RWPE2 (cell line): ENCODE measurements at places on chromosomes 12 and 14.

DNA sequence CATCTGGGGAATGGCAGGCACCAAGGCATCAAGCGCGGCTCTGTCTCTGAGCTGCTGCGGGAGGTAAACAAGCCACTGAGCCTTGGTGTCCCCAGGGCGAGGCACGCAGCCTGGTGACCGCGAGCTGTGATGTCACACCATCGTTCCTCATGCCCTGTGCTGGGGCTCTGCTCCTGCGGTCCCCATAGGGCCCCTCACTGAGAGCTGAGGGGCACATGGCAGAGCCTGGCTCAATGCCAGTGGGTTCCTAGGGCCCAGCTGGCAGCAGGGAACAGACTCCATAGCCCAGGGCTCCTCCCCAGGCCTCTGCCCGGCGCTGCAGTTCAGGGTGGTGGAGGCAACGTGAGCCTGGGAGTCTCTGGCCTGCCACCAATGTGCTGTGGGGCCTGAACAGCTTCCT lies 22.6 kb downstream of the CHGA start:
- DNase-seq: no peak

DNA sequence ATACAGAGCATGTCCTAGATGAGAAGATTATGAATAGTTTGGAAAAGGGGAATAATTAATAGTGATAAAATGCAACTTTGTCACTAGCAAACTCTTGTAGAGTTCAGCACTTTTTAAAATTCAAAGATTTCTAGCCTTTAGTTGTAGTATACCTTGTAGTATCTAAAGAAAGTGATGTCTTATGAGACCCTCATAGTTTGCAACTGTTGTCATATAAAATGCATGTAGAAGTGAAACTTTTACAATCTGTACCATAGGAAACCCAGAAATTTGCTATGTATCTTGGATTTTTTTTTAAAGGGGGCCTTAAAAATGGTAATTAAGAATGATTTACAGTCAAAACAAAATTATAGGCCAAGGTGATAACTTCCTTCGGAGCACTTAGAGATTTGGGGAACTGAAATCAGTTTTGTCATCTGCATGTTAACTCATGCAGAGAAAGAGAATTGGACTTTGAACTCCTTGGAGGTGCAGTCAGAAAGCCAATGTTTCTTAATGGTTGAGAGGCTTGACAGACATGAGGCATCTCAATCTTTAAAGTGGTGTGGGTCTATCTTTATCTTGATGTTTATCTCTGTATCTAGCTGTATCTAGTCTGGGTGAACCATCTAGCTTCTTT lies 1.3 kb downstream of the LRRK2 start:
- DNase-seq: no peak

DNA sequence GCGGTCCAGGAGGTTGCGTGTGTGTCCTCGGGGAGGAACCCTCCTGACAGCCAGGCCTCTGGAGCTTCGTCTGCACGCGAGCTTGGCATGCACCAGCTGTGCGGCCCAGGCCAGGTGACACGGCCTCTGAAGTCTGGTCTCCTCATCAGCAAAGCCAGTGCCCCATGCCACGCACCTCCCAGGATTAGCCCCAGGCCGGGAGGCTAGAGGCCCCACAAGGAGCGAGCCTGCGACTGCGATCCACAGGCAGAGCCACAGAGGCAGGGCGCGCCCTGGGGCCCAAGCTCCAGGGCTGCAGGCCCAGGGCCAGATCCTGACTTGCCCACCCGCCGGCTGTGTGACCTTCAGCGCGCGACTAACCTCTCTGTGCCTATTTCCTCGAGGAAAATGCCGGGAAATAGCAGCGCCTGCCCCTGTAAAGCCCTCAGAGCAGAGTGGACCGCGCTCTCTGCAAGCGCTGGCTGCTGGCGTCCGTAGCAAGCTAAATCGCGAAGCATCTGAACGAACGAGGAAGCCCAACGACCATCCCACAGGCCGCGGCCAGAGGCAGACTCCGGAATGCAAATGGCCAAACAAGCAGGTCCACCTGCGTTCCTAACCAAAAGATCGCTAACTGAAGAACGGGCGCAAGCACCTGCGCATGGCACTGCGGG lies 492 bp upstream of the BTBD6 start:
- no peak for DNase-seq

DNA sequence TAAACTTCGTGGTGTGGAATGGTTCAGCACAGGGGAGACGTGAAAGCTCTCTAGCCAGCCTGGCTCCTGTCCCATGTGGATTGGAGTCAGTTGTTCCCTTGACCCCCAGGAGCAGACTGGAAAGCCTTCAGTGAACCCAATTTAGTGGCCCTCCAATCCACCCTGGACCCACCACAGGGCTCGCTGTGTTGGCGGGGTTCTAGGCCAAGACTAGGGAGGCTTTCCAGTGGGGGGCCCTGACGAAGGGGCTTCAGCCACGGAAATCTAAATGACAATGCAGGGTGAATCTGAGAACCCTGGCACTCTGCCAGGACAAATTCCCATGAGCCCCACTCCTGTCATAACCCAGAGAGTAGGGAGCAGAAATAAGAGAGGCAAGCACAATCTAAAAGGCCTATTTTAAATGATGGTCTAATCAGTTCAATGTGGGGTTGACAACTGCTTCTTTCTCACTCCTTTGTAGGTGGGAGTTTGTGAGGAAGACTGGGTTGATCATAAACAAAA lies 110.8 kb downstream of the SLC35F4 start:
- DNase-seq: no peak

GRCh38 chr12:115752156-115752555 lies 525.3 kb downstream of the MED13L start:
- DNase-seq: no peak

DNA sequence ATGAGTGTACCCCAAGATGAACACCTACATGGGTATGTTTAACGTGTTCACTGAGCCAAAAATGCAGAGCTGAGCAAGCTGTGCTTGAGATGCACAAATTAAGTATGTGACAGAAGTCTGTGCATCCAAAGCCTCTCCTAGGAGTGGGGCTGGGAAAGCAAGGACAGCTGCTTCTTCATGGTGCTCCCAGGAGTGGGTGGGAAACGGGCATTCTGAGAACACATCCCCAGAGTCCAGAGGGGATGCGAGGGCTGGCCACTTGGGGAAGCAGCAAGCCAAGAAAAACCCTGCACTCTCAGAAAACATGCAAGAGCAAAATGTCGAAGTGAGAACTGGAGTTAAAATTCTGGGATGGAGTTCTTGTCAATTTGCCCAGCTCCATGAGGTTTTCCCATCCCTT lies 414.3 kb downstream of the BCAT1 start:
- DNase-seq: no peak

DNA sequence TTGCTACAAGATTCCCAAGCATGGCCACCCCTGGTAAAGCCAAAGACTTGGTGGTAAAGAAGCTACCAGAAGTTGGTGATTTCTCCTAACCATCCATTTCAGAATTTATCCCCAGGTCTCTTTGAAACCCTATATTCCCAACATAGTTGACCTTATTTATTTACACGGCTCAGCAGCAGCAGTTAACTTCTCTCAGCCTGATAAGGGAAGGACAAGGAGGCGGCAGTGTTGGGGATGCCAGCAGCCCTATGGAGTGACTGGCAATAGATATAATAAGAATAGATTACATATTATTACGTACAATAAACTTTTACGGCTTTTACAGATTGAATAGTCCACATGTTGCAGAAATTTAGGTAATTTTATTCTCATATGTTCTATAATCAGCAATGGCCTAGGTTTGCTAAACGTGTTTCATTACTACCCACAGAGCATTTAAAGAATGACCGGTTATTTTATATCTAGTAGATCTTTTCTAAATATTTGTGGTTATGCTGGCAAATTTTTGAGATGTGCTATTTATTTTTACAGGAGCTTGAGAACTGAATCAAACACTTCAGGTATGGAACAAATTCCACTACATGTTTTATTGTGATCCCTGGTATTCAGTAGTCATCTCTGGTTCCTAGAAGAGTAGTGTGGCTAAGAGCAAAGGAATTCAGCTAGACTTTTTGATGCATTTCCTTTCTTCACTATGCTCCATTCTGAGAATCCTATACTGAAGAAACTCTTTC lies 19.8 kb upstream of the PALS1 start:
- DNase-seq: no peak
